T1000 (cell line): ENCODE measurements at places on chromosomes 5 and 9.

- DNase-seq = peak; percentile 13
Observed at GRCh38 chr5:149605998-149606724, 24.9 kb downstream of the ARHGEF37 start.

GRCh38 chr5:72837524-72838096 lies 21.1 kb downstream of the TNPO1 start:
- DNase-seq = no peak

DNA sequence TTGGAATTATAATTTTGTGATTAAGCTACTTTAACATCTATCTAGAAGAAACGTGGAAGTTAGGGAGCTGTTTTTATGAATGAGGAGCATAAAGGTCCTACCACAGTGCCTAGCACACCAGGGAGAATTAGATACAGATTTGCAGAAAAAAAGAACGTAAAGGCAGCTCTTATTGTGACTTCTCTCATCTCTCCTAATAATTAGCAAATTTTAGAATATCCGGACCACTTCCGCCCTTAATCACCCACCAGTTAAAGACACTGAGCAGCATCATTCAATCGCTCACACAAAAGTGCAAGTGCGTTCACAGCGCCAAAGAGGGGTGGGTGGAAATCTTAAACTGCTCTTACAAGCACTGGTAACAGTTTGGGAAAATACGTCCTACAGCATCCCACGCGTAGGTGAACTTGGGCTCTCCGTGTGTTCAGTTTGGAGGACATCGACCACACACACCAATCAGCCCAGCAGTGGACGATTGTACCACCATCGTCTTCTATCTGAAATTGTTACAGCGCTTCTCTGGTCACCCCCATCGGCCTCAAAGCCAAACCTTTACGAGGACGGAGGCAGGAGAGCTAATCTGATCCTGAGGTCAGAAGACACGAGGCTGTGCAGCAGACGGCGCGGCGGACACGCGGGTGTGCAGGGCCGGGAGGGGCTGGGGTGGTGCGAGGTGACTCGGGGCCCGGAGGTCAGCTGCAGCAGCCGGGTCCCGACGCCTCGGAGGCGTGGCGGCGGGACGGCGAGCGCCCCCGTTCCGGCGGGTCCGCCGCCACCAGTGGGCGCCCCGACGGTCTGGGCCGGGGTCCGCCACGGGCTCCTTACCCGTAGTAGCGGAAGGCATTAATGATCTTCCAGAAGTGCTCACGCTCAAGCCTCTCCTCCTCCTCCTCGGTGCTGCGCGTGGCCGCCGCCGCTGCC lies 646 bp downstream of the CARNMT1 start:
- no peak for DNase-seq

DNA sequence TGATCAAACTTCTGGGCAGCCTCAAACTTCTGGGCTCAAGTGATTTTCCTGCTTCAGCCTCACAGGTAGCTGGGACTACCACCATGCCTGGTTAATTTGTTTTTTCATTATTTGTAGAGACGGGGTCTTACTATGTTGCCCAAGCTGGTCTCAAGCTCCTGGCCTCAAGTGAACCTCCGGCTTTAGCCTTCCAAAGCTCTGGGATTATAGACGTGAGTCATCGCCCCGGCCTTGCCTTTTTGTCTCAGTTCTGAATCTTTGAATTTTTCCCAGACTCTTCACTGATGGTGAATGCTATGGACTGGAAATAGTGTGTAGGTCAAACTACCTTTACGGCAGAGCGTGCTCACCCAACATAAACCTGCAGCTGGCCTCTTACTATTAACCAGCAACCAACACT lies 32.3 kb upstream of the EGFLAM start:
- no peak for DNase-seq

DNA sequence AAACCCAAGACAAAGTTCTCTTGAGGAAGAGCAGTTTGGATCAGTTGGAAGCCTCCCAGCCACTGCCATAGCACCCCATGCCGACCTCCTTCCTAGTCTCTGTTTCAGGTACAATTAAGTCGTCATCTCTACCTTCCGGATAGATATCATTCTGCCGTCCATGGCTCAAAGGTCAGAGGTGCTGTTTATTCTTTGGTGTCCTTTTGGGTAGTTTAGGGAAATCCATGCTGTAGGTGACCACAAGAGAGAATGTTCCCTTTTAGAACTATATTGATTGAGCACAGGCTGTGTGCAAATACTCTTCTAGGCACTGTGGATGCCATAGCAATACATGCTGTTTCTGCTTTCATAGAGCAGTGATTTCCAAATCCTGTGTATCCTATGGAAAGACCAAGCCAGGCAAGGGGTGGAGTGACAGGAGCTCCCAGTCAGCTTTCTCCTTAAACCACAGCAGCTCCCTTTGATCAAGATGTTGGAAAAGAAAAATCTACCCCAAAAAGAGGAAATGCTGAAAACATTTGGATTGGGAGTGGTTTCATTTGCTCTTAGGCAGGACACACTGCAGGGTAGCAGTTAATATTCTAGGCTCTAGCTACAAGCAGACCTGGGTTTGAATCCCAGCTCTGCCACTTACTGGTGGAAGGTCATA lies 127.9 kb downstream of the PALM2AKAP2 start:
- no peak for DNase-seq

DNA sequence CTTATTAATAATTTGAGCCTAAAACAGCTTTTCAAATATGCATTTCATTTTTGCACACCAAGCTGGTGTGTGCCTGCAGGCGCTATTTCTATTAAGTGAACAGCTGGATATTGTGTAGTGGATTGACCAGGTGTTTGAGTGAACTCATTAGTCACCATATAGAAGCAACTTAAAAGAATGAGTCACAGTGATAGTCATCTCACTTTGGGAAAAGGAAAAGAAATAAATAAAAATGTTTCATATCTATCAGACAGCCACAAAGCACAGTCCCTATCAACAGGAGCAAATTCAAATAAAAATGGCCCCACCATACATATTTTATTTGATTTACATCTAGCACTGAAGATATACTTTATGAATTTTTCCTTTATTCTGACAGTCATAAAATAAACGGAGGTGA lies 456.5 kb upstream of the CDH9 start:
- no peak for DNase-seq

DNA sequence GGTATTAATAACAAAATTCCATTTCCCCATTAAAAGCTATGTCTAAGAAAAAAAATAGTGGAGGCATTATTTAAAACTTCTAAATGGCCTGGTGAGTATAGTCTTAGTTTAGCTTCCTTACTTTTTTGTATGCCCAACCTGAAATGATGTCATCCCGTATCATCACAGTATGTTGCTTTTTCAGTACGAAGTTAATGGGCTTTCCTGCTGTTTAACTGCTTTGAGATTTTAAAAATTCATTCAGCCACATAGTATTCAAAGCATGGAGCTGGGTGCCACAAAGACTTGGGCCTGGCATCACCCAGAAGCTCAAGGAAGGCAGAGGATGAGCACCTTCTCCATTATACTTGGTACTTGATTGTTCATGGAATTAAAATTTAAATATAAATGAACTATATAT lies 7.4 kb downstream of the F2RL2 start:
- no peak for DNase-seq

- no peak for DNase-seq
Observed at GRCh38 chr5:62741761-62742160, 163.1 kb downstream of the LRRC70 start.

GRCh38 chr5:139277171-139277570 lies 16.4 kb upstream of the MATR3 start:
- DNase-seq = no peak

DNA sequence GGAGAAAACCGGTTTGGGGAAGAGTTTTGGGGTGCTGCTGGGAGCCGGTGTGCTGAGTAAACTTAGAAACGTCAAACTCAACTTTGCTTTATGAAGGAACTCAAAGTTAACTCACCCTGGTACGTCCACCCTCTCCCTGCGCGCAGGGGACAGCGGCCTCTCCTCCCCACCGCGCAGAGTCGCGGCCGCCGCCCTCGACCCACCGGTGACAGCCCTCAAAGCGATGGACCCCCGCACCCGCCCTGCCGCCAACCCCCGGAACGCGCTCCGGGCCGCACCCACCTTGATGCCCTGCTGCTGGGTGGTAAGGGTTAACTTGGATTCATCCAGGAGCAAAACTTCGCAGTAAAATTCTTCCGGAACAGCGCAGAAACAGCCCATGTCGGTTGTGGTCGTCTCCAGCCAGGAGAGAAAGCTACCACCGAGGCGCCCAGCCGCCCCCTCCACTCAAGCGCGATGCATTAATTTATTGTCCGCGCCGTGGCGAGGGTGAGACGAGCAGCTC lies 366 bp downstream of the EPB41L4A start:
- DNase-seq = no peak

DNA sequence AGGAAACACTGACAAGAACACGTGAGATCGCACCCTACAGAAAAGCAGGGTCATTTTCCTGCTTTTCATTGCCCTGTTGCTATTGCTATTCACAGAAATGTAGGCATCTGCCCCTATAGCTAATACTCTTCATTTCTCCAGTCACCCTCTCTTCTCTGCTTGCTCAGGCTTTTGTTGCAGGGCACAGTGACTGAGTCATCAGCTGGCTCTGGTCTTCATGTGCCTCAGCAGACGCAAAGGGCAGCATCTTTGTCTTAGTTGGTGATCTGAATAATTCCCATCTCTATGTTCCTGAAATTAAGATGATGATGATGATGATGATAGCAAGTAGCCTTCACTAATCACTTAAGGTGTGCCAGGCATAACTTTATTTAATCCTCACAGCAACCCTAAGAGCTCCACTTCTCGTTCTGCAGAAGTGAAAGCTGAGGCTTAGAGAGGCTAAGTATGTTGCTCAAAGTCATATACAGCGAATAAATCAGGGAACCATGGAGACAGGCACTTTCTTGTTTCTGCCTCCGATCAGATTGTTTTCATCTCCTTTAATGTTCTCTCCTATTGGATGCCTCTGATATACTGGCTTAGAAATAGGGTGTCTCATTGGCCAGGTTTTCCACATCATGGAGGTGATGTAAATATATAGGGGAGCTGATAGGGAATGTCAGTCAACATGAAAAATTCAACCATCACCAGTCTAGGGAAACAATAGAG lies 133.0 kb upstream of the STK32A start:
- no peak for DNase-seq

GRCh38 chr9:32487981-32488380 lies 38.0 kb downstream of the RIGI start:
- DNase-seq = no peak

- no peak for DNase-seq
Observed at GRCh38 chr5:33507426-33507825, 66.7 kb downstream of the TARS1 start.

DNA sequence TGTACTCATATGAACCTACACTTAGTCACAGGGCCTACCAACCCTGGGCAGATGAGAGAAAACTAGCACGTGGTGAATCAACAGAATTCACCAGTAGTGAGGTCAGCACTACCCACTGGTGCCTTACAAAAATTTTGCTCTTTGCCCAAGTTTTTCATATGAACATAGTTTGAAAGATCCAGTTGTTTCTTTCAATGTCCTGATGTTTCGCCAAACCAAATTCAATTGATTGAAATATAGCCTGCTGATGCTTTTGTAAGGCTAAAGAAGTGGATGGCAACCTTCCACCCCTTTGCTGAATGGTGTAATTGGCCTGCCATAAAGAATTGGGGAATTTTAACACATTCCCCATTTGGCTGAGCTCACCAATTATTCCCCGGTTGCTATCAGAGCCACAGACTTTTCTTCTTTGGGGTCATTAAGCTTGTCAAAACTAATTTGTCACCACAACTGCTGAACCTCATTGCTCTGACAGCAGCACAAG lies 339.2 kb downstream of the GLIS3 start:
- DNase-seq = no peak

DNA sequence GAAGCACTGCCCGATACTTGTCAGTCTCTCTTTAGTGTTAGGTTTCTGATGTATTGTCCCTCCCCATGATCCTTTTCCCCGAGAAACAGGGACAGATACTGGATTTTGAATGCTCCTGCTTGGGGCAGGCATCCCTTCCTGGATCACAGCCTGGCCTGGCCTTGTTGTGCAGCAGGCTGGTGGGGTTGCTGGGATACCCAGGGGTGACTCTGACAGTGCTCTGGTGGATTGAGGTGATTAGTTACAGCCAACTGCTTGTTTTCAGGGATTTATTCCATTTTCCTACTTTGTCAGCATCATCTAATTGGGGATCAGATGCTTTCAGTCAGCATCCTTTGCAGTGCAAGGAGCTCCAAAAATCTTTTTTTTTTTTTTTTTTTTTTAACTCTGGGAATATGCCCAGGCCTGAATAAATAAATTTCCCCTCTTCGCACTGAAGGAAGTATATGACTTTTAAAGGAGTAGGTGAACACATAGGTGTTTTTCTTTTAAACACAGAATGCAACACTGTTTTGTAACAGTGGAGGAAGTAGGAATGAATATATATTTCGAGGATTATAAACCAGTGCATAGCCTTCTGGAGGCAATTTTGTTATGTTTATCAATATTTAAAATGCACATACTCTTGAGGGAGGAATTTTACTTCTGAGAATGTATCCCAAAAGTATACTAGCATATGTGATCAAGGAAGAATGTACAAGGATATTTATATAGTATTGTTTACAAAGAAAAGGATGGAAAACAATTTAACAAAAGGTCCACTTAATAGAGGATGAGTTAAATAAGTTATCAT lies 127.3 kb upstream of the ELL2 start:
- no peak for DNase-seq

GRCh38 chr5:154791535-154791934 lies 36.4 kb downstream of the LARP1 start:
- no peak for DNase-seq

- no peak for DNase-seq
Observed at GRCh38 chr9:68851657-68852056, 146.6 kb downstream of the PIP5K1B start.

DNA sequence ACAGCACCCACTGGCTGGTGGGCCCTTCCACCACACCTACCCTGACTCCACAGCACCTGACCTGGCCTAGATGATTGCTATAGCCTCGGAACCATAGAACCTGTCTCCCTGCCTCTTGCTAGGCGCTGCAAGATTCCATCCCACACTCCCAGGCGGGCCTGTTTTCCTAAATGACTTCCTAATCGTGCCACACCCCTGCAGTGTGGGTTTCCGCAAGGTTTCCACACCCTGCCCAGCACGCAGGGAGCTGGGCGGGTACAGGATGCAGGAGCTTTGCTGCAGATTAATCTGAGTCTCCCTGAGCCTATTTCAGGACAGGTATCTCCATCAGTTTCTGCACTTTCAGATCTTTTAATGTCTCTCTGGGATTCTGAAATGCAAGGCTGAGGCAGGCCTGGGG lies 62.9 kb downstream of the SHB start:
- DNase-seq = no peak

GRCh38 chr9:87160148-87161102 lies 213.1 kb upstream of the GAS1 start:
- DNase-seq = no peak
